Smooth muscle cell of the pulmonary artery (primary cell): ENCODE measurements at places on chromosomes 6 and 20. TPM values are rescaled to one million over a fixed set of nuclear protein-coding genes. Genes with fewer than 3 reads are reported as not detected.

Gene BTN1A1
- total RNA-seq = not detected in 2 replicates

Gene MTRF1L
- total RNA-seq = 18.3 and 20.7 TPM in 2 replicates

Gene SLC35D3
- total RNA-seq = not detected in 2 replicates

Gene TRIM40
- total RNA-seq = not detected in 2 replicates

Gene CTAGE9
- not detected in 2 replicates for total RNA-seq

Gene PCNA
- total RNA-seq = 69.8 and 70.1 TPM in 2 replicates

Gene ESR1
- 0.36 and 1.8 TPM in 2 replicates for total RNA-seq

Gene IL20RA
- total RNA-seq = 0.07 and 0.20 TPM in 2 replicates

Gene EFCAB8
- total RNA-seq = 0.33 TPM in 1 of 2 replicates, not detected in the other

Gene NFKBIL1
- total RNA-seq = 22.7 and 27.5 TPM in 2 replicates

Gene NUS1
- 22.9 and 30.0 TPM in 2 replicates for total RNA-seq

Gene CPNE5
- total RNA-seq = 0.17 and 0.20 TPM in 2 replicates

Gene SLC22A23
- 4.2 and 18.1 TPM in 2 replicates for total RNA-seq

Gene MDN1
- total RNA-seq = 27.3 and 33.4 TPM in 2 replicates
